ENCODE measurements at places on chromosomes 16 and 17.

DNA sequence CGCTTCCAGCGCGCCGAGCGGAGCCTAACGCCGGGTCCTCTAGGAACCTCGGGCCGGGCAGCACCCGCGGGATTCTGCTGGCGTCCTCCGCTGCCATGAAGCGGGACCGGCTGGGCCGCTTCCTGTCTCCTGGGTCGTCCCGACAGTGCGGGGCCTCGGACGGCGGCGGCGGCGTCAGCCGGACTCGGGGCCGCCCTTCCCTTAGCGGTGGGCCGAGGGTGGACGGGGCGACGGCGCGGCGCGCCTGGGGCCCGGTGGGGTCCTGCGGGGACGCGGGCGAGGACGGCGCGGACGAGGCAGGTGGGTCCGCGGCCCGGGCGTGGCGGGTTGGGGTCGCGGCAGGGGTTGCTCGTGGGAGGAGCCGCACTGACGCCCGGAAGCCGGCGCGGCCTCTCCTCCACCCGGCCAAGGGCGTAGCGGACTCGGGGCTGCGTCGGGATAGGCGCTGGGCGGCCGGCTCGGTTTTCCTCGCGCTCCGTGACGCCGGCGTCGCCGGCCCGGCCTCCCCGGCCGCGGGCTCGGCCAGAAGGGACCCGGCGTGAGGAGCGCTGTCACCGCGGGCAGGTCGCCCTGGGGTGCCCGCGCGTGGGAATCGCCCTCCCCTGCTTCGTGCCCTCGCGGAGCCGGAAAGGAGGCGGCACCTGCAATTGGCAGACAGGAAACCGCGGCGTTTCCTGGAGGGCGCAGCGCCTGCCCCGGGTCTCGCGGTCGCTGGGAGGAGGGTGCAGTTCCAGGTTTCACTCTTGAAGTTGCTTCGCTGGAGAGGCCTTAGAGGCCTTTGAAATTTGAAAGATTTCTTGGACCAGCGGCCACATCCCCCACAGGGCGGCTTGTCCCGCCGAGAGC, 432 bp downstream of the ZNF276 start:
- peak; percentile 58 for DNase-seq

DNA sequence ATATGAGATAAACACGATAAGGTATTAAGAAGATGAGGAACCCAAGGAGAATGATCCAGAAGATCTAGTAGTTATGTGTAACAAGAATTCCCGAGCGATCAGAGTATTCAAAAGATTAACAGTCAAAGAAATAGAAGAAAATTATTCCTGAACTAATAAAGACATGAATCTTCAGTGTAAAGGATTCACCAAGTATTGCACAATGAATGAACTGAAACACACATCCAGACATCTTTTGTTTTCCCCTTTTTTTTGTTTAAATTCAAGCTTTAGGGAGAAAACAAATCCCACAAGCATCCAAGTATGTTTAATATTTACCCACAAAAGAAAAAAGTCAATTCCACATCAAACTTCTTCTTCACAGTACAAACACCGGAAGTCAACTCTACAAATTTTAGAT, 23.7 kb upstream of the MYOCD start:
- DNase-seq, result no peak

- no peak for DNase-seq
Observed at GRCh38 chr17:57819285-57819684, 30.6 kb downstream of the MRPS23 start.

GRCh38 chr17:82240506-82241182, 11.8 kb downstream of the SLC16A3 start:
- DNase-seq, result no peak

DNA sequence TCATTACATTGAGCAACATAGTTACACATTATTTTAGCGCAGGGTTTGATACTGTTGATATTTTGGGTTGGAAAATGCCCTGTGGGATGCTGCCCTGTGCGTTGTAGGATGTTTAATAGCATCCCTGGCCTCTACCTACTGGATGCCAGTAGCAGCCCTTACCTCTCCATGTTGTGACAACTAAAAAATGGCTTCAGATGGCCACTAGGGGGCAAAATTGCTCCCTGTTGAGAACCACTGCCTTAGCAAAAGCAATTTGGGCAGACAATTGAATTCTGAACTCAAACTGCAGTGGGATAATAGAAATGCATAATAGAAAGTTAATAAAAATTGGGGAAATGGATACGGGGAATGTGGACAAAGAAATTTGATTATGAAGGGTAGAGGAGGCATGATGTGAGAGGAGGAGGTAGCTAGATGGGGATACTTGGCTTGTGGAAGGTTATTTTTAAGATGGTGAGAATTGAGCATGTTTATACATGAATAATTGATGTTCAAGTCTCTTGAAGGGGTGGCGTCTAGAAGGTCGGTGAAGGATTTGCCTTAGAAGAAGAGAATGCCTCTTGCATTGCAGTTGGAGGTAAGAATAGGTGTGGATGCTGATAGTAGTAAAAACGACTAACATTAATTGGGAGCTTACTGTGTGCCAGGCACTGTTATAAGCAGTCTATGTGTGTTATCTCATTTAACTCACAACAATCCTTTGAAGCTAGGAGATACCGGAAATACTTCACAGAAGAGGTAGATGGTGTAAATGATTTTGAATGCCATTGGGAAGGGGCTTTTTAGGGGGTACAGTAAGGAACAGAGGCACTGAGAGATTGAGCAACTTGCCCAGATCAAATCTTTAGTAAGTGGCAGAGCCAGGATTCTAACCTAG, 19.0 kb downstream of the HEATR9 start:
- DNase-seq, result peak; percentile 92
